ENCODE measurements at places on chromosomes 16 and 17.

GRCh38 chr17:79192503-79193351 is 118.1 kb downstream of the ENGASE start:
- peak; percentile 23 for DNase-seq

GRCh38 chr16:52404546-52404945 is 142.4 kb downstream of the TOX3 start:
- no peak for DNase-seq

- no peak for DNase-seq
These were observed 3.4 kb downstream of the COA3 start for GRCh38 chr17:42795061-42795460.

GRCh38 chr16:66751053-66751302 is 431 bp downstream of the DYNC1LI2 start:
- peak; percentile 23 for DNase-seq

DNA sequence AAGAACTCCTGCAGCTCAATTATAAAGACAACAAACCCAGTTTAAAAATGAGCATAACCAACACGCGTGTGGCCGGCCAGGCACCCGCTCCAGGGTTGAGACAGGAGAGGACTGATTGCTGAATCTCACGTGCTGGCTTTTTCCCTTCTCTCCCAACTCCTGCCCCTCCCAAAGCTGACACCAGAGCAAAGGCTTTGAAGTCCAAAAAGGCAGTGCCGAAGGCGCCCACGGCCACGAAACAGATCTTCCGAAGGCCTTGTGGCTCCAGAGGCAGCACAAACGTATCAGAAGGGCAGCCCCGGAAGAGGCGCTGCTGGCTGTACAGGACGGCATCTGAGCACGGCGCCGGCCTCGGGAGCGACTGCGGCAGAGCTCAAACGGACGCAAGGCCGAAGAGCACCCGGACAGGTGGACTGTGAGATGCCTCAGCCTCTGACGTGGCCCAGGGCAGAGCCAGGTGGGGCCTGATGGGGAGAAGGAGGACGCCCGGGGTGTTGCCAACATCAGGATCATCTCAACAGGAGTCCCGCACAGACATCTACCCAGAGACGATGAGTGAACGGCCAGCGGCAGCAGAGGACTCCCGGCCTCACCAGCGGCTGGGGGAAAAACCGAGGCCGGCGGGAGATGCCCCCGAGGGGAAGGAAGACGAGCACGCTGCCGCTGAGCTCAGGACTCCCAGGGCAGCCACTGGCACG is 10.5 kb downstream of the CLCN7 start:
- no peak for DNase-seq

- no peak for DNase-seq
These were observed 126.5 kb downstream of the ENGASE start for GRCh38 chr17:79201119-79201518.

DNA sequence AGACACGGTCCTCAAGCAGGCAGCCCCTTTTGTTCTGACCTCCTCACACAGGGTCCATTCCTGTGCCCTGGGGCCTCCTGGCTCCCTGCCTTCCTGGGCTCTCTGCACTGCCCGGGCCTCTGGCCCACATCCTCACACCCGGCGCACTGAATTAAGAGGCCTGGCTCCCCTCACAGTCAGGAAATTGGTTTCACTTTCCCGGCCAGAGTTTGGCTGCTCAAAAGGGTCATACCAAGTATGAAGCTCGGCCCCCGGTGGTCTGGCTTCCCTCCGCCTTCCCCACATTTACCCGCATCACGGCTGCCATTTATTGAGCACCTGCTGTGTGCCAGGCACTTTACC is 220.0 kb downstream of the NTN1 start:
- no peak for DNase-seq

DNA sequence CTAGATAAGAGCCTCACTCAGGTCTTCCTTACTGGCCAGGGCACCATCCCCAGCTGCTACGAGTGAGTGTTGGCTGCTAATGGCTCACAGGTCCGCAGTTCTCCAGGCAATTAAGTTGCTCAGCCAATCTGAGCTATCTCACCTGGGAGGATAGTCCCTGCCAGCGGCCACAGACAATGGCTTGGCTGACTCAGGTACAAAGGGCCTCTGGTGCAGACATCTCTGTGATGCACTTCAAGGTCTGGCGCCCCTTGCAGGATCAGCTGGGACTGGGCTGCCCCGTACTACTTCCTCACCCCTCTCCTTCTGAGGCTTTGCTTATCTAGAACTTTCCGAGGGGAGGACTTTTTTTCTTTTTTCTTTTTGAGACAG is 49.2 kb upstream of the EMP2 start:
- no peak for DNase-seq

DNA sequence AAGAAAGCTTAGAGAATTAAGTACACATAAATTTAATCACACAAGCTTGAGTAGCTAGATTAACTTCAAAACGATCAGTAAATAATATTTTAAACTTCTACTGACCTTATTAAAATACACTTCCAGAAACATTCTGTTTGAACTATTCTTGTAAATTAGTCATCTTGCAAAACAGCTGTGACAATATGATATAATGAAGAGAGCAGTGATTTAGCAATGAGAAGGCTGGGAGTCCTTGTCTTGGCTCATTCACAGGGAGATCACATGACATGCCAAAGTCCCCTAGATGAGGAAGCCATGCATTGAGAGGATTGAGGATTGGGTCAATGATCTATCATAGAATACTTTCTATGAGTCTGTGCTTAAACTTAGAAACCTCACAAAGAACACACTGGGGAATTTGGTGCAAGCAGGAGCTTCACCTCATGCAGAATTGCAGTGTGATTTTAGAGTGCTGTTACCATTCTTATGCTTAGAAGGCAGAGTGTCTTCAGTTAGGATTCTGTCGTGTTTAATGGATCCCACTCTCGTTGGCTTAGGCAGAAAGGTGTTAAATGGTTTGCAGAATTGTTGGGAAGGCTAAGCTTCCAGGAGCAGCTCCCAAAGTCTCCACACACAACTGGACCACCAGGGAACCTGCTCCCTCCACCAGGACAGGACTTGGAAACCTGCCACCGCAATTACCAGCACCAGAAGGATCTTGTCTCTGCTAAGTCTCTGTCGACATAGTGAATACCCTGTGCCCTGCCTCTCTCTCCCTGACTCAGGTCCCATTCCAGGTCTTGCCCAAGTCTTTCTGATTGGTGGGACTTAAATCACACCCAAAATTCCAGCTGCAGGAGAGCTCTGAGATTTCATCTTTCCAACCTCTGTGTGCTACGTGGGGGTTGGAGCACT is 87.1 kb downstream of the USP22 start:
- no peak for DNase-seq

DNA sequence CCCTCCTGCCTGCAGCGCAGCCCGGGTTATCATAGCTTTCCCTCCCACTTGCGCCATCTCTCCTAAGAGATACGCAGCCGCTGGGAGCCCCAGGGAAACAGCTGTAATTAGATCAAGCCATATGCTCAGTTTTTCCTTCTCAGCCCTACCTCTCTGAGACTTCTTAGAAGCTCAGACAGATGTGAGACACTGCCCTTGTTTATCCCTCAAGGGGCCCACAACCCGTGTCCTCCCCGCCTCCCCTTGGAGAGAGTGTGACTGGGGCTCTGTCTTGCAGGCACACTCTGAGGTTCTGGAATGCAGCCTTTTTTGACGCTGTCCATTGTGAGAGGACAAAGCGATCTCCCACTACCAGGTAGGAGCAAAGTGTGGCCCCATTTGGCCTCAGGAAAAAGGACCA is 31.2 kb downstream of the CIBAR2 start:
- no peak for DNase-seq

- no peak for DNase-seq
These were observed 44.5 kb downstream of the SLFN5 start for GRCh38 chr17:35287286-35287811.

Measured in activated naive CD4-positive, alpha-beta T cell treated with anti-CD3 and anti-CD28 coated beads, Interleukin-2, amount 50 U/mL, for 16 hours (primary cell).